ENCODE measurements at places on chromosomes 6 and 20.

DNA sequence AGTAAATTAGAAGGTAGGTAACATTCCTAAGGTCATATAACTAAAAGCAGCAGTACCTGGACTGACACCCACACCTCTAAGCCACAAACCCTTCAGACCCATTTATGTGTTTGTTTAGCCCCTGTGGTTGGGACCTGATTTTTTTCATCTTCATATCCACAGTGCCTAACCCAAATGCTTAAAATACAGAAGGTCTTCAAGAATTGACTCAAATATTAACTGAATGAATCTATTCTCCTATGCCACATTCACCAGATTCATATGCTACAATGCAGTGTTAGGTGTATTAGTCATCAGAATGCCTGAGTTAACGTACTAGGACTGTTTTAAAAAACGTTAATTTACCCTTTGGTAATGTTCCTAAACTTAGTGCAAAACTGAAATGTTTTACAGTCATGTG, 124.8 kb downstream of the AHI1 start:
- no peak for DNase-seq

GRCh38 chr6:91476000-91476399, 889.1 kb upstream of the MAP3K7 start:
- no peak for DNase-seq

- no peak for DNase-seq
Measured at GRCh38 chr6:85432554-85432953, 17.3 kb upstream of the NT5E start.

- peak; percentile 43 for DNase-seq
Measured at GRCh38 chr20:23937303-23938117, 51.1 kb downstream of the GGTLC1 start.

DNA sequence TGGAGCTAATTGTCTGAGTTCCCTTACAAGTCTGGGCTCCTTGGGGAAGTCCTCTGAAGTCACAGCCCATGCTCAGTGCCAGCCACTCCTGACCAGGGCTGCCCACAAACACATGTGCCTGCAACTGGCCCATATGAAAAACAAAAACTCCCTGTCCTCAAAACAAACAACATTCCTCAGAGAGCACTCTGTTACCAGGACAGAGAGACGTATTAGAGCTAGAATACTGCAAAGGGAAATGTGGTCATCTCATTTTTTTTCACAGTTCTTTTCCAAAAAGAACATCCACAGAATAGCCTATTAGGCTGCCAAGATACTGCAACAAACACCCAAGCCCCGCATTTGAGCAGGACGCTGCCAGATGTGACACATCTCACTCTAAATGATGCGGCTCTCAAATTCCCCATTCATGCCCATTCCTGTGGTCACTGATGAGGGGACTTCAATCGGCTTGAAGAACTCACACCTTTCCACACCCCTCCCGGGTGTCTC, 71.1 kb downstream of the SLC22A23 start:
- DNase-seq = no peak

DNA sequence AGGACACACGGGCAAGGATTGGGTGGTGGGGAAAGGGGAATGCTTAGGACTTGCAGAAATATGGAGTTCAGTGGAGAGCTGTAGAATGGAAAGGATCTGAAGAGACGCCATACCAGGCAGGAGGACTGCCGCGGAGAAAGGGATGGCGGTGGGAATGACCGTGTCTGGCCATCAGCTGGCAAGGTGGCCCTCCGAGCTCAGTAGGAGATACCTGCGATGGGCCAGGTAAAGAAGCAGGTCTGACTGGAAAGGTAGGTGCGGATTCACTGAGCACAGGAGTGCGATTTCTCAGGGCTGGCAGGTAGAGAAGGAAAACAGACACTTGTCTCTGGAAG, 26.0 kb downstream of the PCK1 start:
- no peak for DNase-seq

DNA sequence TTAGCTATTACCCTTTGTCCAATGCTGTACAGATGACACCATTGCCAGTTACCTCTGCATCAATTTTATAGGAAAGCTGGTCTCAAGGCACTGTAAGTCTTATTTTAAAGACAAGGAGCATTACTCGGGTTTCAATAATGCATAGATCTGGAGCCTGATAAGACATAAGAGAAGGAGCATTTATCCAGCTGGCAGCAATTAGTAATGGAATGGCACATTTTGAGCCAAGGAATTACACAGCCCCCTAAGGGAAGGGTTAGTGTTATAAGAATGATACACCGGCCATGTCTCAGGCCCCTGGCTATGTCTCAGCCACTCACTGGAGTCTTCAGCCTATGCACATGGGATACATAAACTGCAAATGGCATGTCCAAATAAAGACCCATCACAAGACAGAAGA, 23.1 kb upstream of the TMEM242 start:
- no peak for DNase-seq

DNA sequence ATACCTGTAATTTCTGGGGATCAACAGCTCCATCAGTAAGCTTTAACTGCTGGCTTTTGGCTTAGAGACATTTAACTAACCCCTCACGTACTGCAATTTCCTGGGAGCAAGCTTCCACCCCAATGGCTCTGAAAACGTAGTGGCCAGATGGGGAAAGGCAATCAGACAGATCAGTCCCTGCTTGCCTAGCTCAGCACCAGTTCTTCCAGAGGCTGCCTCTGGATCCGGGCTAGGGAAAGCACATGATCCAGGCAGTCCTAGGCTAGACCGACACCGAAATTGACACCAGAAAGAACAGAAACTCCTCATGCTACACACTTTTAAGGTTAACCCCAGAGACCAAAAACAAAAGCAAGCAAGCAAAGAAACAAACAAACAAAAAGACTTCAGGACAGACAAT, 13.3 kb downstream of the PREP start:
- DNase-seq = no peak

GRCh38 chr6:24643920-24644319, 2.1 kb downstream of the KIAA0319 start:
- no peak for DNase-seq

- DNase-seq = no peak
Measured at GRCh38 chr20:12535316-12535715, 473.5 kb upstream of the SPTLC3 start.

DNA sequence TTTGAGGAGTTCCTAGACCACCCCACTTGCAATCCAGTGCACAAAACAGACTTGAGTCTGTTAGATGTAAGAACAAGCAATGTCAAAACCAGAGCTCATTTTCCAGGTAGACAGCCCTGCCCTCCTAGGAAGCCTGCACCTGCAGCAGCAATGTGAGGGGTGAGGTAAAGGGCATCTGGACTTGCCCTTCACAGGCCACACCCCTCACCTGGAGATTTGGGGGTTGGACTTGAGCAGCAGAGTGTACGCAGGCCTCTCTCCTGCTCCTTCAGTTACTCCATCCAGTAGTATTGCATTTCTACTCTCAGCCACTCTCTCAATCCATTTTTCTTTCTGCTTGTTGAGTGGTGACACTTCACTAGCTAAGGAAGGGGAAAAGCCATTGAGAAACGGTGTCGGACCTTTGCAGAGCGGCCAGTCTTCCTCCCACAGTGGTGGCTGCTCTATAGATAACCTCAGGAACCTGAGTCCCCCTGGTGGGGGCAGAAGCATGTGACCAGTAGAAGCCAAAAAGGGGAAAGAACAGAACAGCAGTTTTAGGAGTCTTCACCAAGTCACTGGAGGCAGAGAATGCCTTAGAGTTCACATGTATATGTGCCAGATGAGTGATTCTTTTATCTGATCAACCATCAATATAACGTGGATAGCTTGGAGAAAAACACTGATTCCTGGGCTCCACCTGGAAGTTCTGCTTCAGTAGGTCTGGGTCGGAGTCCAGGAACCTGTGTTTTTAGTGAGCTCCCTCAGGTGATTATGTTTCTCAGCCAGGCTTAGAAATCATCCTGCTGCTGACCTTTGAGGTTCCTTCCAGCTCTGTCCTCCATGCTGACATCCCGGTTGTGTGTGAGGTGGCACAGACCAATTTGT, 28.0 kb downstream of the ARFGEF2 start:
- no peak for DNase-seq

DNA sequence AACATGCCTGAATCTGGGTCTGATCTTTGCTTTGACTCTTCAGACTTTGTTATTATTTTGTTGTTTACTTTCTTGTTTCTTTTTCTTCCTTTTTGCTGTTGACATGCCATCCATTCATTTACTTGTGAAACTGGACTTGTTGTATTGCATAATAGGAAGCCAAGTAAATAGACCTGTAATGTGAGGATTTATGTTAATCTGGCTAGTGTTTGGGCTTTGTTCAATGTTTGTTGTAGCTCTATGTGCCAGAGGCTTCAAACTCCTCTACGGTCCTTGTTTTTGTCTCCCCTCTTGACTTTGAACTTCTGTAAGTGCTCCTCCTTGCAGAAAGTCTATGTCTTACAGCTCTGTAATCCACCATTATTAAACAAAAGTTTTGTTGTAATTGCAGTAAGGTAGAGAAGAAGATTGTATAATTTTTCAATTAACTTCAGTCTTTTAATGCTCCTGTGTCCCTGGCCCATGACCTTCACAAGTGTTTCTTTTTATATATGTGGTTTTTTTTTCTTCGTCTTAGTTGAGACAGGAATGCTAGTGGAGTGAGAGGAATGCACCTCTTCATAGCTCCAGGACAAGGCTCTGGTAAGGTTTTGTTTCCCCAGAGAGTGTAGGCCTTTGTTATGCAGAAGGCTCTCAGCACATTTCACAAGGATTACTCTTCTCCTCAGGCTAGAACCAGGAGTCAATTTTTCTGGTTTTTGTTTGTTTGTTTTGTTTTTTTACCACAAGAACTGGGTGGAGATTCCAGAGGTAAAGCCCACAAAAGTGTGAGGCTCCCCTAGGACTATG, 1061.8 kb upstream of the CITED2 start:
- DNase-seq = no peak

- no peak for DNase-seq
Measured at GRCh38 chr6:78999737-79000136, 78.3 kb downstream of the PHIP start.

- DNase-seq = no peak
Measured at GRCh38 chr6:31922942-31923341, 4.6 kb upstream of the C2 start.

DNA sequence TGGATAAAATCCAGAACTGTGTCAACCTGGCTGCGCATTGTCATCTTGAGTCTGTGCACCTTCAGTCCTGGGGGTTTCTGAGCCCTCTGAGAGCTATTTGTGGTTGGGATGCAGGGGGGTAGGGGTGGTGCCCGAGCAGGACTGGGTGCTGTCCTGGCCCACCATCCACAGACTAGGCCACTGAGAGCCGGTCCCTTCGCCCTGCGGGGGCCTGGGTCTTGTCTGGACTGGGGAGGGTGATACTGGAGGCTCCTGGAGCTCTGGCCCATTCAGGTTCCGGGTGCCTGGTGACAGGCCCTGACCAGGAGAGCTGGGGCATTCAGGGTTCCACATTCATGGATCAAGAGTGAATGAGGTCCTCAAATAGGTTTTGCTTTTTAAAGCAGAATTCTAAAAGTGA, 20.9 kb downstream of the SPDEF start:
- no peak for DNase-seq

DNA sequence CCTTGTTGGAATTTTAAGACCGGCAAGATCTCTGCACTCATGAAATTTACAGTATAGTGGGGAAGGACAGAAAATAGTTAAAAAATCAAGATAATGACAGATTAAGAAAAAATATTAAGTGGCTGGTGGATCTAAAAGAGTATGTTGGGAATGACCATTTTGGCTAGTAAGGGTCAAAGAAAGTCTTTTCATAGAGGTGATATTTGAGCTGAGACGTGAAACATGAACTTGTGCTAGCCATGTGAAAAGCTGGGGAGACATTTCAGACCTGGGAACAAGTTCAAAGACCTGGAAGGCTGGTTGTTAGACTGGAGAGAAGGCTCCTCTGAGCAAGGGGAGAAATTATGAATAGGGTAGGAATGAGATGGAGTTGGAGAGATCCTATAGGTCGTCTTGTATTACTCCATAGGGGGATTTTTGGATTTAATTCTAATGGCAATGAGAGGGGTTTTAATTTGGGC, 4.7 kb downstream of the BICRAL start:
- DNase-seq = no peak

GRCh38 chr6:56775498-56776166, 132.9 kb upstream of the DST start:
- DNase-seq = no peak

- no peak for DNase-seq
Measured at GRCh38 chr6:111228094-111228493, 140.8 kb downstream of the SLC16A10 start.

- no peak for DNase-seq
Measured at GRCh38 chr6:39566456-39566855, 158.8 kb downstream of the KIF6 start.

DNA sequence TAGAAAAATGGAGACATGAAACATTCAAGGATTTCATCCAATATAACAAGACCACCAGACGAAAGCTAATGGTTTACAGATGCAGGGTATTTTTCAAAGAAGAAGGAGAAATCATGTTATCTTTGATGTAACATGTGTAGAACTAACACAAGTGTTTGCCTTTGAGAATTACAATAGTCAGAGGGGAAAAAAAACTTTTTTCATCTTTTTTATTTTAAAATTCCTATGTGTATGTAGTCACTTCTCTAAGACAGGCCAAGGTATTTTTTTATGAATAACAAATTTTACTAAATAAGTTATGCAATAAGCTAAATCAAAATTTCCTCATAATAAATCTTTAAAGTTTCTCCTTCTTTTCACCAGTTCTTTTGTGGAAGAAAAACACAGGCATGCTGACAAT, 161.4 kb downstream of the PDE7B start:
- DNase-seq = no peak

DNA sequence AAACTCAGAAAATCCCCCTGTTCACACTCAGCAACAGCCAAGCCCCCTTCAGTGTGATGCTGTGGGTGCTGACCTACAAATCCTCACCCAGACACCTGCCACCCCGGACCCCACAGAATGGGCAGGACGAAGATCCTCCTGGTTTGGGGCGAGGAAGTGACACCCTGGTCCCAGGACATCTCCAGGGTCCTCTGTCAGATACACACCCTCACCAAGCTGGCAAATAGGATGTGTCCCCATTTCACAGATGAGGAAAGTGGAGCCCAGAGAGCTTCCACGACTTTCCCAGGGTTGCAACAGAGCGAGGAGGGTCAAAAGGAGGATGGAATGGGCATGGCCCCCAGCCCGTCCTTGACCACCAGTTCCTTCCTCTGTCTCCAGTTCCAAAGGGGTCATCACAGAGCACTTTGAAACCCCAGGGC, 92.0 kb upstream of the AFDN start:
- DNase-seq = no peak

DNA sequence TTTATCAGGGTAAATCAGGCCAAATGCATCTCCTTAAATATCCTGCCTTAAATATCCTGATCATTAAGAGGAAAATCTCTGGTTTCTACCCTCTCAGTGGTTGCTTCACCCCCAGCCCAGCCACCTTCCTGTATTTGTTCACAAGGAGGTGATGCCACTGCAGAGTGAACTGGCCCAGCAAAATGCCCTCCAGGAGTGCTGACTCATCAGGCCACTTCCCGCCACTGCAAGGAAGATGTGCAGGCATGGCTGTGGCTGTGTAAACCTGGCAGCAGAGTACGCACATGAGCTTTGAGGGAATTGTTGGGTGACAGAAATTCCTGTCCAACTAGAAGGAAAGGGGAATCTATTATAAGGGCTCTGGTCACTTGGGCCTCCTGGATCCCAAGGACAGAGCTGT, 13.8 kb downstream of the NQO2 start:
- DNase-seq = no peak

- DNase-seq = no peak
Measured at GRCh38 chr6:100167585-100167984, 173.6 kb upstream of the MCHR2 start.

Measured in CD8-positive, alpha-beta T cell (primary cell).